ENCODE measurements at places on chromosomes 1 and 21. TPM values are rescaled to one million over a fixed set of nuclear protein-coding genes. Genes with fewer than 3 reads are reported as not detected.

GRCh38 chr1:240178366-240178765 is 86.7 kb downstream of the FMN2 start:
- DNase-seq = no peak

GRCh38 chr1:95127380-95127779 is 10.2 kb downstream of the TLCD4 start:
- DNase-seq = no peak

DNA sequence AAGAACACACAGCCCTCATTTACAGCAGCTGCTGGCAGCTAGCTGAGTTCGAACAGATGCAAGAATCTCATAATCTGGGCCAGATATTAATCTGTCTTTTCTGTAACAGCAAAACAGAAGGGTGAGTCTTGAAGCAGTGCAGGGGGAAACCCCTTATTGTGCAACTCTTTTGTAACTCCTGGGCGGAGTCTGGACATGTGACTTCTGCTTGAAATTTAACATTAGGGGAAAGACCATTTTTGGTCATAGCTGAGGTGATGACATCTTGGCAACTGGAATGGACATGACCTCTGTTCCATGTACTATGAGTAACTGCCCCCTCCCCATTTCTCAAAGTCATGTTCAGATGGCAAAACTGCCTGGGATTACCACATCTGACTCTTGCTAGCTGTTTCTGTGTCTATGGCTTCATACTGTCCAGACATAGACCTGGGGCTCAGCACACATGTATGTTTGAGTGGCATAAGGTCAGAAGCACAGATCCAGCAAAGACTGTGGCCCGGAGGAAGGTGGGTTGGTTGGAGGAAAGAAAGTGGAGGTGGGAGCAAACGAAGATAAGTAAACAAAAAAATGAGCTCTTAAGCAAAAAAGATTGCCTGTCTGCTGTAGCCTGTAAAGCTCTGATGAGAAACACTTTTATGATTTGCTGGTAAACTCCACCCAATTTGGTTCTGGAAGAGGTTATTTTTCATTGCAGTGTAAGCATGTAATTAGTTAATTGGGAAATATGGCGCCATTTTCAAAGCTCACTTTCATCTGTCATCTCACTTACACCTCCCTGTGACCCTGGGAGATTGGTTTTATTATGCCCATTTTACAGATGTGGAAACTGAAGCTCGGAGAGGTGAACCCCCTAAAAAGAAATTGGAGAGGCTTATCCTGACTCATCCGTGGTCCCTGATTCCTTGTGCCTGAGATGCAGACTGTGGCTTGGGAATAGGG is 26.1 kb downstream of the ETS2 start:
- peak; percentile 85 for DNase-seq

DNA sequence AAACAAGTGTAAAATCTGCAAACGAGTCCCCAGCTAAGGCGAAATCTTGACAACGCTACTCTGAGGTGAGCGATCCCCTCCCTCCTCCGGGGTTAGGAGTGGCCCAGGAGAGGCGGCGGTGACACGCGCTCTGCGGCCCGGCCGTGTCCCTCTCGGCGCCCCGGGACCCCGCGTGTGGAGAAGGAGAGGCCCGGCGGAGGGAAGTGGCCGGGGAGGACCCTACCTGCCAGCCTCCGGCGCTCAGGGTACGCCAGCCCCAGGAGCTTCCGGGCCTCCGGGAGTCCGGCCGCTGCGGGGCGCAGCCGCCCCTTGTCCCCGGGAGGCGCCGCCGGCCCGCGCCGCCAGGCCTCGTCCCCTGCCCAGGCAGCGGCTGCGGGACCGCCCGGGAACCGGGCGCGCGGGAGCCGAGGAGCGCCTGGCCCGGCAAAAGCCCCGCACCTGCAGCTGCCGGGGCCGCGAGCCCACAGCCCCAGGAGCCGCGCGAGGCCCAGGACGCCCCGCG is 543 bp downstream of the ABCB10 start:
- DNase-seq = peak; percentile 85

DNA sequence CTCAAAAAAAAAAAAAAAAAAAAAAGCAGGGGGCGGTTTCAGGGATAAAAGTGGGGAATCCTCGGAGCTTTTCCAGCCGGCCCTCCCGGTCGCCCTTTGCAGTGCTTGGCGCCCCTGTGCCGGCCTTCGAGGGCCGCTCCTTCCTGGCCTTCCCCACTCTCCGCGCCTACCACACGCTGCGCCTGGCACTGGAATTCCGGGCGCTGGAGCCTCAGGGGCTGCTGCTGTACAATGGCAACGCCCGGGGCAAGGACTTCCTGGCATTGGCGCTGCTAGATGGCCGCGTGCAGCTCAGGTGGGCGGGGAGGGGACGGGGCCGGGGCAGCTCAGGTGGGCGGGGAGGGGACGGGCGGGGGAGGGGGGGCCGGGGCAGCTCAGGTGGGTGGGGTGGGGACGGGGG is 25.3 kb downstream of the RNF223 start:
- no peak for DNase-seq

DNA sequence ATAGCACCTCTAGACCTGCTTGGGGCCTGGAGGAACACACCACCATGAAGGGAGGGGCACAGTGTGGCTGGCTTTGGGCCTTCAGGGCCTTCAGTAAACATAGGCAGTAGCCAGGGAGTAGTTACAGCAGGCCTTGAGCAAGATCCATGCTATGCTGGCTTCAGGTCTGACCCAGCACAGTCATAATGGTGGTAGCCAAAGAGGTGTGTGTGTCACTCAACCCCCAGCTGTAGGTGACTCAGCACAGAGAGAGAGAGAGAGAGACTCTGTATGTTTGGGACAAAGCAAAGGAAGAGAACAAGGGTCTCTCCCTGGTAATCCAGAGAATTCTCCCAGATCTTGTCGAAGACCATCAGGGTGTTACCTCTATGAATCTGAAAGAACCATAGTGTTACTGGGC is 250.5 kb upstream of the PKN2 start:
- no peak for DNase-seq

DNA sequence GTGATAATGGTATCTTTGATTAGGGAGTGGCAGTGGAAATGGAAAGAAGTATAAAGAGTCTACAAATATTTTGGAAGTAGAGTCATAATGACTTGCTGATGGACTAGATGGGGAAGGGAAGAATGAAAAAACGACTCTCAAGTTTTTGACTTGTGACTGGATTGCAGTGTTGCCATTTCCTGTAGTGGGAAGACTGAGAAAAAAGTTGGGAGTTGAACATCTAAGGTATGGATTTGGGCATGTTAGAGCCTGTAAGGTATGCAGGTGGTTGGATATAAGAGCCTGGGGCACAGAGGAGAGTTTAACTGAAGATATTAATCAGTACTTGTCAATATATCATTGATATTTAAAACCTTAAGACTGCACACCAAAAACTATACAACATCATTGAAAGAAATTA is 19.4 kb downstream of the DNM3 start:
- DNase-seq = no peak

DNA sequence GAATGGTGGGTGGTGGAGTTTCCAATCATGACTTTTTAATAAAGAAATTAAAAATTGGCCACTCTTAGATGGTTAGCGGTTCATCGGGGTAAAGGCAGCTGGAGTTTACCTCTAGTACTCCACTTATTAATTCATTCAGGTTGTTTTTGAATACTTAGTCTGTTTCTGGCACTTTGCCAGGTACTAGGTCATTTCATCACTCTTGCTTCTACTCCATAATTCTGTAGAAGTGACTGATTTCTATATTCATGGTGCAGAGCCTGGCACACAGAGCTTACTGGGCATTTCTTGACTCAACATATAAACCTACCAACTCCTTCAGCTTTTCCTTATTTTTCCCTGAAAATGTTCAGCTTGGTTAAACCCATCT is 31.5 kb downstream of the FOXD2 start:
- DNase-seq = no peak

GRCh38 chr1:165871311-165872067 is 44.1 kb downstream of the UCK2 start:
- DNase-seq = no peak

- DNase-seq = no peak
These were observed 23.0 kb upstream of the PADI1 start for GRCh38 chr1:17181781-17182464.

DNA sequence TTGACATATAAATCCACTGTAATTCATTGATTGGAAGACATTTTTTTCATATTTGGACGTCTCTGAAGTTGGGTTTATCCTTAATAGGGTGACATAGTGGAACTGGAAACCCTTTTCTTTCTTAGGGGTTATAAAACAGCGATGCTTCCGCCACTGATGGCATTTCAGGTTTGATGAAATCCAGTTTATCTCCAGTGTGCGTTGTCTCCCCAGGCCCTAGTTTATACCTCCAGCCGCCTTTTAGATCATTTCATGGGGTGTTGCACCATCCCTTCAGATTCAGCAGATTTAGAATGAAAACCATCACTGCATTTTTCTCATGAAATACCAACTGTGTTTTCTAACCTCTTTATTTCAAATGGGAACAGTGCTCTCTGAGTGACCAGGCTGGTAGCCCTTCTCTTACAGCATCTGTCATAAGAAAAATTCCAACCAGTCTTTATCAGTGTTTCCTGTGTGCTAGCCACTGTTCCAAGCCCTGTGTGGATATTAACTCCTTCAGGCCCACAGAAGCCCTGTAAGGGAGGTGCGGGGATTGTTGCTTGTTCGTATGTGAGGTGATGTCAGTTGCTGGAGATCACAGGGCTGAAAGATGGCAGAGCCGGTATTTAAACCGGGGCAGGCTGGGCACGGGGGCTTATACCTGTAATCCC is 19.0 kb downstream of the H6PD start:
- no peak for DNase-seq

DNA sequence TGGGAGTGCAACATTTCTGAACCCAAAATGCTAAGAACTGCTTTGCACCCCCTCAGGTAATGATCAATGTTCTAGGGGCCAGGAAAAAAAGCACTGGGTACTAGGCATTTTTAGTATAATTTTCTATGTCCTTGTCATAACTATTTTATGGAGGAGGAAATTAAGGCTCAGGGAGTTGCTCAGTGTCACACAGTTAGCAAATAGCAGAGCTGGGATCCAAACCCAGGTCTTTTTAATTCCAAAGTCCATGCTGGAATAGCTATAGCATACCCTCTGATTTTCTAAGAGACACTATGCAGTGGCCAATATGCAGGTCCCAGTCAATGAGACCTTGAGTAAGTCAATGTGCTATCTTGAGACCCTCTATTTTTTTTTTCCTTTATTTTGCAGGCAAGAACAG is 394.5 kb upstream of the USP24 start:
- no peak for DNase-seq

The S100A11 gene
- total RNA-seq = 406 TPM

The TFF2 gene
- total RNA-seq = not detected

The WNT9A gene
- total RNA-seq = 2.7 TPM

The OR2L8 gene
- not detected for total RNA-seq

The RAB42 gene
- total RNA-seq = 4.2 TPM

The FNDC5 gene
- total RNA-seq = 2.4 TPM

The PHLDA3 gene
- 55.0 TPM for total RNA-seq

The TDRD10 gene
- total RNA-seq = 5.8 TPM
